NCI-H510A (cell line): ENCODE measurements at places on chromosomes 5 and 9.

GRCh38 chr5:40652441-40653220 is 27.1 kb upstream of the PTGER4 start:
- no peak for DNase-seq

DNA sequence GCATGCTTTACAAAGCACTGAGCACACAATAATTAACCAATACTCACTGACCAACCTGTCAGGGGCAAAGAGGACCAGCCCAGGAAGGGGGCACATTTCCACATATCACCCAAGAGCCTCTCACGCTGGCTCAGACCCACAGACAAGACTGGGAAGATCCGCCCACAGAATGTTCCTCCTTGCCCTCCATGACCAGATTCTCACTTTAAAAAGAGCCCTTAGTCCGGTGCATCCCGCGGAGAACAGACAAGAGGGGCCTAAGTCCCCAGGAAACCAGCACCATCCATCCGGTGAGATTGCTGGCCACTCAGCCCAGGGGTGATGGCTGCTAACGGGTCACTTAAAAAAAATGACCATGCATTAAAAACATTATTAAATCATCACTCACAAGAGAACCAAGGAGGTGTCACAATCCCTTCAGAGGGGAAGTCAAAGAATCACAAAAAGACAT is 32.9 kb downstream of the SEMA4D start:
- DNase-seq, result no peak

DNA sequence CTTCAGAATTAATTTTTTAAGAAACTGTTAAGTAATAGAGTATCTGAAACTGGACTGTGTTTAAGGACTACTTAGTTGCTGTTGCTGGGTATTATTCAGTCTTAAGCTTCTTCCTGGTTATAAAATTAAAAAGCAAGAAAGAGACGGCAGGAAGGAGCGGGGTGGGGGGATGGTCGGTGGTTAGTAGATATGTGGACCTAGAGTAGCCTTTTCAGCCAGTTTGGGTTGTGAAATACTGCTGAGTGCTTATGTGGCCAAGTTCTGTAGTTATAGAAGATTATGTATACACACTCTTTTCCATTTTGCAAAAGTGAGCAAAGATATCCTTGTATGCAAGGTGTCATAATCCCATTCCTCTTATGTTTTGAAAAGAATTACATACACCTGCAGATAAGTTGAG is 28.5 kb downstream of the TRIO start:
- no peak for DNase-seq

DNA sequence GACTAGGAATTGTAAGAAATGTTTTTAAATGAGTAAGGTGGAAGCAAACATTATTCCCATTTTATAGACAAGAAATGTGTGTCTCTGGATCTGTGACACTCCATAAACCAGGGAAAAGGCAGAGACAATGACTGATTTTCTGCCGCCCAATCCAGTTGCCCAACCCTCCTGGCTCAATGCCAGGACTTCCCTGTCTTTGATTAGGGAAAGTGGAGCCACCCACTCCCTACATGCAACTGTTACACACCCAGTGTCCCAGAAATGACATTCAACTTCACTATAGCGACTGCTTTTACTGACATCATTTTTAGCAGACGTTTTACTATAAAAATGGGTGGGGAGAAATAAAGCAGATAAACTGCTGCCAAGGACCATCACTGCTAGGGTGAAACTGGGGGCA is 79.7 kb downstream of the THBS4 start:
- DNase-seq, result no peak
